ENCODE measurements at places on chromosomes 3 and 15.

DNA sequence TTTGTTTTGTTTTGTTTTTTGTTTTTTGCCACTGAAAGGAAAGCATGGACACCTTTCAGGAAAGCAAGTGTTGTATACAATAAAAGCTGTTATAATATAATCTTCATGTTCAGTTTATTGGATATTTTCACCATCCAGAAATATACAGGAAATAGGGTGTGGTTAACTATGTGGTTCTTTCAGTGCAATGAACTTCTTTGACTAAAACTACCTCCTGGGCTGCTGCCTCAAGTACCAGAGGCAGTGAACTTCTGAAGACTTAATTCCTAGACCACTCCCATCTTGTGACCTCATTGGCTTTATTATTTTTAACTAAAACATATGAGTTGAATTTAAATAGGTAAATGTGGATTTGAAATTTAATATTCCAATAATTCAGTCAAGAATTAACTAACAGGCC lies 27.1 kb upstream of the TBL1XR1 start:
- DNase-seq: no peak

DNA sequence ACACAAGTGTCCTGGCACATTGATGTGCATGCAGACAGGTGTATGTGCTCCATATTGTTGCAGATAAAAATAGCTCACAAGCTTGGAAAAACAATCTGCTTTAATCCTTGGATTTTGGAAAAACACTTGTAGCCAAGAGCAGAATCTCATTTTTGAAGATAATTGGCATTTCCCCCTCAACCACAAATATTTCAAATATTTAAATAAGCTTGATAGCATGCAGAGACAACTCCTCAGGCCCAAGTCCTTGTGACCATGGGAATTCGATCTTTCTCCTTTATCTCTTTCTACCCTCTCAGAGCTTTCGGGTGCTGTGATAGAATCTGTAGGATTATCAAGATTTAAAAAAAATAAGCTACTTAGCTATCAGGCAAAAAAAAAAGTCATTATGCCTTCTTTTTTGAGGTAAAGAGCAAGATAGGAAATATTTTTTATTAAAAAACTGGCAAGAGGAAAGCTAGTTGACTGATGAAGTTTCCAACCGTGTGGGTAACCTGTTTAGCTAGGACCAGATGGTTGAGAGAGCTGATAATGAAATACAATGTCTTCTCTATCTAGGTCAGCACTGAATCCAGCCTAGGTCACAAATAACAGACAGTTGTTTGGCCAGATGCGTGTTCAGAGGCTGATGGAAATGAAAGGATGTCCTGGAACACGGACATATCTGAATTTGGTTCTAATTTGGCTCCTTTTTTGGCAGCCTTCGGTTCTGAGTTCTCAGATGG lies 54.9 kb upstream of the SNRK start:
- DNase-seq: no peak

DNA sequence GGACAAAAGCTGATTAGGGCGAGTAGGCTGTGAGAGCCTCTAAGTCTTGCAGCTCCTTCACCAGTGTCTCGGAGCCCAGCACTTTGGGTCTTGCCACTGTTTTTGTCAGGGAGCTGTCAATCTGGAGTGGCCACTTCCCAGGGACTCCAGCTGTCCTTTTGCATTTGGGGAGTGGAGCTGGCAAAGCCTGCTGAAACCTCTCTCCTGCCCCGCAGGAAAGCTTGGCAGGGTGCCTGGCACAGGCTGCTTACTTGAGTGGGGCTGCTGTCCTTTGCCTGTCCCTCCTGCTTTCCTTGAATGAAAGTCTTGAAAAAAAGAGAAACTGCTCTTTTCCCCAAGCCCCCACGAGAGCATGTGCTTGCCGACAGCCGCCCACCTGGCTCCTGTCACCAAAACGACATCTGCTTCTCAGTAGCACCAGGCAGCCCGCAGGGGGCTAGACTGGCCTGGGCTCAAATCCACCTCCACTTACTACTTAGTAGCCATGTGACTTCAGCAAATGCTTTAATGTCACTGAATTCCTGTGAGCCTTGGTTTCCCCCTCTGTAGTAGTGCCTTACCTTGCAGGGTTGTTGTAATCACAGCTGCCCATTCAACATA lies 13.7 kb downstream of the USP13 start:
- DNase-seq: no peak

GRCh38 chr3:14148041-14148985 lies 23.5 kb downstream of the TMEM43 start:
- no peak for DNase-seq

GRCh38 chr15:43519196-43519595 lies 1.8 kb downstream of the MAP1A start:
- DNase-seq: no peak

DNA sequence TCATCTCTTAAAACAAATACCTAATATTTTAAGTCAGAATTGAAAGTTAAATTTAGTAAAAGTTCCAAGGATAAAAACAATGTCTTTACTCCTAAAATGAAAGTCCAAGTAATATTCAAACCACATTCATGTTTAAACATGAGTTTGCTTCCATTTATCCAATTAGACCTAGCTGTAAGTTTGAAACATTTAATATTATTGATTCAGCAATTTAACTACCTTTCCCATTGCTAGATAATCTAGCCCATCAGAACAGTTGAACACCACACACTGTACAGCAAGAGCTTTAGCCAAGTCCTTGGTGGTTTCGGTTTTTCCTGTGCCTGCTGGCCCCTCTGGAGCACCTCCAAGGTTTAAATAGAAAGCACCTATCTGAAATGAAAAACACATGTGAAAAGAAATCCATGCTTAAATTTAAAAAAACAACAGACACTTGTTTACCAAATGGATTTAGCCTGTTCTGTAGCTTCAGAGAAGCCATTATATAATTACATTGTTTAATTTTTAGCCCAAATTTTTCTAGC lies 97.8 kb downstream of the DNAH12 start:
- no peak for DNase-seq

DNA sequence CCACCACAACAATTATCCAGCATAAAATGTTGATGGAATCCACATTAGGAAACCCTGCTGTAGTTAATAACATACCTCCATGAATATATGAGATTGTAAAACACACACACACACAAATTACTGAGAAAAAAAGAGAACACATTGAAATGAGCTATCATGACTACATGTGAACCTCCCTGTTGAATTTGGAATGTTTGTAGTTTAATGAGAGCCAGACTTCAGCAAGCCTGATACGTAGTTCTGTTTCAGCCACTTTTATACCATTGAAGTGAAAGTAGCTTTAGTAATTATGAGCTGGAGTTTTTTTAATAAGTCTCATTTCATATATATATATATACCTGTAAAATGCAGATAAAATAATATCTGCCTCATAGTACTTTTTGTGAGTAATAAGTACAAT lies 1146.4 kb downstream of the NAALADL2 start:
- DNase-seq: no peak

DNA sequence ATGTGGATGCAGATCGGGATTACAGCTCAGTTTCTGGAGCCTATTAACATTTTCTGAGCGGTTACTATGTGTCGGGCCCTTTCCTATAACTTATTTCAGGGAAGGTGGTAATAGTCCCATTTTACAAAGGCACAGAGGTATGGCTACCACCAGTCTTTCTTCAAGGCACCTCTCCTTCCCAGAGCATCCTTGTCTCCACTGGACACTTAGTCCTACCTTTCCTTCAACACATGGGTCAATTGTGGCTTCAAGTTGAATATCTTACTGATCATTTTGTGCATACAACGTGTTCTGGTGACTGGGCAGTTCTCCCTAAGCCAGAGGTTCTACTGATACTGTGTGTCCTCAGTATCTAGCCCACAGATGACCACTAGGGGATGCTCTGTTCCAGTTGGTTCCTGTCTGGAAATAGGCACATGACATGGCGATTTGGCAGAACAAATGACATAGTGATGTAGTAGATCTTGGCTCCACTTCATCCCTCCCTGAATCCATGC lies 60.7 kb upstream of the CMTM8 start:
- peak; percentile 56 for DNase-seq

GRCh38 chr3:187490366-187490765 lies 122.2 kb downstream of the RTP4 start:
- no peak for DNase-seq

GRCh38 chr3:77324105-77324504 lies 284.2 kb downstream of the ROBO2 start:
- no peak for DNase-seq

DNA sequence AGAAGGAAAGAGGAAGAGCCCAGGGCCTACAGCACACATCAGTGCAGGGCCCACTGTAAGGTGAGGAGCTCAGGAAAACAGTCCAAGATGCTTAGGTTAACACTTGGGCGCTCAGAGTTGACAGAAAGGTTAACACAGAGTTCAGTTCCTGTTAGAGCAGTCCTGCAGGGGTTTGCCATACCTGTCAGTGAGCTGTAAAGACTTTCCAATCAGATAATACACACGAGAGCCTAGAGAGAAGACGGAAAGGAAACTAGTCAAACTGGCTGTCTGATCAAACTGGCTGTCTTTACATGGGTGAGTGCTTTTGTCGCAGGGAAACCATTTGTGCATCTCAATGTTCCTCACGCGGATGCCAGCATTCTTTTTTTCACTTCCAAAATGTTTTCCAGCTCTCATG lies 61.4 kb upstream of the ARHGEF26 start:
- no peak for DNase-seq

Data from stimulated activated CD4-positive, alpha-beta T cell treated with anti-CD3 and anti-CD28 coated beads, Interleukin-12 subunit alpha, Interleukin-12 subunit beta, amount 100 ng/mL, for 48 hours (primary cell).